ENCODE measurements at places on chromosomes 7 and 10.

DNA sequence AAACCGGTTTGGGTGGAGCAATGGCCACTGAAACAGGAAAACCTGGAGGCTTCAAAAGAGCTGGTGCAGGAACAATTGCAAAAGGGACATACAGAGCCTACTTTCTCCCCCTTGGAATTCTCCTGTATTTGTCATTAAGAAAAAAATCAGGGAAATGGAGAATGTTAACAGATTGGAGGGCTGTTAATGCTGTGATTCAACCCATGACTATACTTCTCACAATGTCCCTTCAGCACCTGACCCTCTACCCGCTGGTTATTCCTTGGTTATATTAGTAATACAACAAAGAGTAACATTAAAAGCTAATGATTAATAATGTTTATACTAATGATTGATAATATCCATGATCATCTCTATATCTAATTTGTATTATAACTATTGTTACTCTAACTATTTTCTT is 34.4 kb upstream of the AKR1C2 start:
- no peak for DNase-seq

GRCh38 chr10:106025208-106025811 is 1139.2 kb downstream of the SORCS1 start:
- no peak for DNase-seq

- DNase-seq = no peak
Observed at GRCh38 chr7:41814888-41815287, 112.0 kb upstream of the INHBA start.

GRCh38 chr7:988426-988911 is 5.5 kb downstream of the CYP2W1 start:
- DNase-seq = no peak

DNA sequence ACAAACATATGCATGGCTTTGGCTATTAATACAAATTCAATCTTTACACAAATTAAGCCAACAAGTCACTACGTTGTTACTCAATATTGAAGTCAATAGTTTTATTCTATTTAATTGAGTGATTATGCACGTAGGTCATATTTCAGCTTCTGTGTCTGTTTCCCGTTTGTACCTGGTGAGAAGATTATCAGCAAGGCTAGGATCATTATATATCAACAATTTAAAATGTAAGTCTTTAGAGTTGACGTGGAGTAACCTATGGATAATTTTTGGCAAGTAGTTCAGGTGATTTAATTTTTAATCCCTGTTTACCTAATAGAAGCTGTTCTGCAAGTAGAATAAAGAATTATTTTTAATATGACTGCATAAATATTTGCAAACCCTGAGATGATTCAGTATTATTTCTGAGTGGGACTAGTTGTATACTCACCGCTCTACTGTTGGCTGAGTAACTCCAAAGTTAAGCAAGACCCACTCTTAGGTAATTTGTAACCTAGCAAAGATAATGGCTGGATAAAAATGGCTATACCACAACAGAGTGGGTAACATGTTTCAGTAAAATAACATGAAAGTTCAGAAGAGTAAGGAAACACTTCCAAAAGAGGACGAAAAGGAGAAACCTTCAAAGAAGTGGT is 161.0 kb downstream of the HGF start:
- DNase-seq = no peak

- no peak for DNase-seq
Observed at GRCh38 chr10:7971949-7972348, 82.5 kb upstream of the GATA3 start.

- no peak for DNase-seq
Observed at GRCh38 chr7:101898106-101898505, 80.7 kb downstream of the CUX1 start.

DNA sequence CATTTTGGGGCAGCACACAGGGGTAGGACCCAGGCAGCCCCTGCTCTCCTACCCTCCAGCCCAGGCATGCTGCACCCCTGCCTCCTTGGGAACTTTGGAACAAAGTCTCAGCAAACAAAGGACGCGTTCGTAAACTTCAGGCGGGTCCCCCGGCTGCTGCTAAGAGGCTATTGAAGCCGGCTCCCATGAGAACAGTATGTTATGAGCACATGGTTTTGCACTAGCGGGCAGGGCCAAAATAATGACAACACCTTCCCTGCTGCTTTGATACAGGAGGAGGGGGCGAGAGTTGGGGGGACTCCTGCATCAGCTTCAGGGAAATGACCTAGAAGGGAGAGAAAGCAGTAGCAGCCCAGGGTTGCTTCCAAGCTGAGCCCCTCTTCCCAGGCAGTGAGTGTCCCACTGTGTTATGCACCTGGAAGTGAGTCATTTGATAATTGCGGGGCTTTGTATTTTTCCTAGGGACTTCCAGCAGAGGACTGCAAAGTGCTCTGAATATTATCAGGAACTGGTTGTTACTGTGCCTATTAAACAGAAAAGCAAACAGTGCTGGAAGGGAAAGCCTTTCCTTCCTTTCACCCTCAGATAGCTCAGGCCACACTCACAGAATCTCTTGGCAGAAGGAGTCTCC is 6.9 kb downstream of the ITPRIP start:
- DNase-seq = no peak

DNA sequence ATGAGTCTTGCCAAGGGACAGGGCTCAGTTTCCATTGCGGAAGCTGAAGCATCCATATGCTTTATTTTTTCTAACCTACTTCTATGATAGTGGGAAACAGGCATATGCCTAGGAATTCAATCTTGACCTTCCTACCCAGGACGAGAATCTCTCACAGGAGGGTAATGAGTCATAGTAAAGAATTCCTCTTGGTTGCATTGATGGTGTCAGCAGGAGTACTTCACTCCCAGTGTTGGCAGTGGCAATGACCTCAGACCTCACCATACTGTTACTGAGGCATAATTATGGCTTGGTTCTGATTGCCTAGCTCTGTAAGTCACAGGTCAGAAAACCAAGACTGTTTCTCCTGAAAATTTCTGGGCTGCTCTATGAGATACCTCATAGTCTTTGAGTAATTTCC is 552.9 kb downstream of the ARL4A start:
- DNase-seq = no peak

- no peak for DNase-seq
Observed at GRCh38 chr10:9175200-9175599, 1120.7 kb downstream of the GATA3 start.

DNA sequence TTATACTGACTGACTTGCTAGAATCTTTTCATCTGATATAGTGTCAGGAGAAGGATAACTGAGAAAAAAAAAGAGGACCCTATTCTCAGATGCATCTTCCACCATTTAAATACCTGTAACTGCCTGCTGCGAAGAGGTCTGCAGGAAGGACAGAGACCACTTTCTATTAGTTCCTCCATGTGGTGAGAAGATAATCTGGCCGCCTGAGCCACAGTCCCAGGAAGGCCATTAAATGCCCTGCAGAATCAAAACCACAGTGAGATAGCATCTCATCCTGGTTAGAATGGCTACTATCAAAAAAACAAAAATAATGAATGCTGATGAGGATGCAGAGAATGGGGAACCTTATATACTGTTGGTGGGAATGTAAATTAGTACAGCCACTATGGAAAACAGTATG is 19.9 kb upstream of the IFIT1B start:
- no peak for DNase-seq

- no peak for DNase-seq
Observed at GRCh38 chr10:77475522-77475921, 162.1 kb downstream of the KCNMA1 start.

DNA sequence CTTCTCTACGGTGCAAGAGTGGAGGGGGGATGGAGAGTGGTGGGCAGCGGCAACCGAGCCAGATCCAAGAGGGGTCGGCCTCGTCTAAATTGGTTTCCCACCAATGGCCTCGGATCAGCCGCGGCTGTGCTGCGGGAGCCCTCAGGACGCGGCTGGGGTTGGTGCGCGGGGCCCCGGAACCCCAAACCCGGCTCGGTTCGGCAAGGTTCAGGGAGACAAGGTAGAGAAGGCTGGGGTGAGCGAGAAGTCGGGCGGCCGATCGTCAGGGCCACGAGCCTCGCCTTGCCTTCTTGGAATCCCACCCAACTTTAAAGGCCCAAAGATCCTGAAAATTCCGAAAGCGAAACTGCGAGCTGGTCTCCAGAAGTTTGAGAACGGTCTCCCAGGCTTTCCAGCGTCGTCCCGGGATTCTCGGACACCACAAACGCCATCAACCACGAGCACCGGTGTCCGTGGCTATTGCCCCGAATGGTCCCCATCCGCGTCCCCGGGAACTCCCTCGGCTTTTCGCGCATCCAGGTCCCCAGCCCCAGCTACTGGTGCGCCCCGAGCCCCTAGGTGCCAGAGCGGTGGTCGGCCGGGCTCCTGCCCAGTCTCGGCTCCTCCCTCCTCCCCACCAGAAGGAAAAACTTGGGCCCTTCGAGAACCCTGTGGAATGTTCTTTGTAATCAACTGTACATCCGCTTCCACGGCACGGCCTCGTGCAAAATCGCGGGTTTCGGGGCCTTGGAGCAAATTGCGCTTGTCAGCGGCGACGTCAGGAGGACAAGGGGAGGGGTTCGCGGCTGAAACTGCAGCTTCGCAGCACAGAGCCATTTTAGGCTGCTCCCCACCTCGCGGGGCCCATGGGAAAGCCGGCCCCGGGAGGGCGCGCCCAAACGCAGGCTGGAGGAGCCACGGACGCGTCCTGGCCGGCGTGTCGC is 3.2 kb downstream of the SFMBT2 start:
- DNase-seq = no peak

DNA sequence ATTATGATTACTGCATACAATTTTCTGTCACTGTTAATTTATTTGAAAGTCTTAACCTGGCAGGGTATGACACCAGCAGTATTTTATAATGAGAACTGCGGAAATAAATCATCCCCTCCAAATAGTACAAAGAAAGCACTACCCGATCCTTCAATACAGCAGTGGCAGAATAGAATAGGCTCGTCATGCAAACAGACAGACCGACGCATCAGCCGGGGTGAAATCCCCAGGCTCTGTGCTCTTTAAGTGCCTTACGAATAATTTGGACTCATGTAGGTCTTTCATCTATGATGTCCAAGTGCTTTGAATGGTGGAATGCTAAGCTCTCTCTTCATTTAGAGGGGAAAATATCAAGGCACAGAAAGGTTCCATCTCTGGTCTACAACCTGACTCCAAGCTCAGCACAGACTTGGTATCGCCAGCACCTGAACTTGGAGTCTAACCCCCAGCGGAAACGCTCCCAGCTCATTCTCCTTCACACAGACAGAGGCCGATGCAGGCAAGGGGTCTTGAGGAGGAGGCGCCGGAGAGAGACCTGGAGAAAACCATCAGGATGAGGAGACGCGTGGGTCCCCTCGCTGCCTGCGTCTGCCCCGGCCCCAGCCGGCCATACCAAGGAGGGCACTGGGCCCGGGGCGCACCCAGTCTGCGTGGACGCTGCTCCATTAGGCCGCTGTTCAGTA is 568.1 kb upstream of the MKI67 start:
- DNase-seq = no peak

DNA sequence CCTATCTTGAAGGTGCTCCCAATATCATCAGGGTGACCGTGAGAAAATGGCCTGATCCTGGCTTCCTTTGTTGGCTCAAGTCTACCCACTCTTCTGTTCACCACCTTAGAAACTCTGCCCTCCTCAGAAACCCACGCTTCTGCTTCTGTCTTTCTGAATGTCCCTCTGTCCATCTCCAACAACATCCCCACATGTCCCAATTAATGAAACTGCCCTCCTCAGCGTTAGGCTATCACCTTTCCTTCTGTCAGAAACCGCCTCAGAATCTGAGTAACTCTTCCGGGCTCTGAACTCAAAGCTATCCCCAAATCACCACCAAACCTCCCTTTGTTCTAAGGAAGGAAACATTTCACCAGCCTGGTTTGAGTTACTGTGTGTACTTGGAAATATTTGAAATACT is 315.8 kb upstream of the ZNF32 start:
- DNase-seq = no peak

DNA sequence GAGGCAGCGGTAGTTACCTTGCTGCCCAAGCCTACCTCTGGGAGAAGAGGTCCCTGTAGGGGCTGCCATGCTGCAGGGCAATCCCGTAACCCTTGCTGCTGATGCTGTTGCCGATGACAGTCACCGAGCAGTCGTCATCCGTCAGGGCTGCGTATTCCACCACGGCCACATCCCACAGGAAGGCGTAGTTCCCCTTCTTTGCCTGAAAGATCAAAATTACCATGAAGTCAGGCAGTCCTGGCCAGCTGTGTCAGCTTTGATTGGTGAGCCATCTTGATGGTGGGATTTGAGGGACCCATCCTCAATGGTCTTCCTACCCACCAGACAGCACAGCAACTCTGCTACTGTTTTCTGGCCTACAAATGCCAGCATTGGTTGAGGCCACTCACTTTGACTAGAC is 746.8 kb downstream of the GRID1 start:
- no peak for DNase-seq

DNA sequence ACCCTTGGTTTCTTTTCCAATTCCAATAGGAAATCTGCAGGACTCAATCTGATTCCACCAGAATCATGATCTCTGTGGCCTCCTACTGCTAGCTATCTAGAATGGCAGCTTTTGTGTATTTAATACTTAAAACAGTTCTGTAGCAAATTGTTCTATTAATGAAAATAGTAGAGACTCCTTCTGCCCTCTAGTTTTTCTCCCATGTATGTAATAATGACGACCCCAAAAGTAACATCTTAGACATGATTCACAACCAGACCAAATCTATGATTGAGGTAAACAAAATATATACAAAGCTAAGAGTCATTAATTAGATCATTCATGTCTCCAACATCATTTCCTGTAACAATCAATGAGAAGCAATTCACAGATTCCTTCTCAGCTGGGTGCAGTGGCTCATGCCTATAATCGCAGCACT is 259.1 kb upstream of the MKLN1 start:
- no peak for DNase-seq

DNA sequence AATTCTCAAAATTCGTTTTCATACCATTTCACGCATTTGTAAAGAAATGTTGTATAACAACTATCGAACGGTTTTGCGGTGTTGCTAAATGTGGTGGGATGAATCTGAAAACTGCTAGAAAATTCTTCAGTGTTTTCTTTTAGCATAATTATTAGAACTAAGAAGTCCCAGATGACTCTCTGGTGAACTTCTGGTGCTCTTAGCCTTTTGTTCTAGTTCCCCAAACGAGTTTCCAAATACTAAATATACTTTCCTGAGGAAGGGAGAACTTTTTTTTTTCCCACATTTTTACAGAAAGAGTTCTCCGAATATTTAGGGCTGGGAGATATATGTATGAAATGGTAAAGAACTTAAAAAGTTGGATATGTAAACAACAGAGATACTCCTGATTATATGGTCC is 82.5 kb downstream of the ICA1 start:
- no peak for DNase-seq

GRCh38 chr7:38452681-38453108 is 178.5 kb downstream of the AMPH start:
- DNase-seq = no peak
